Aorta (tissue), 5 donors: ENCODE measurements at places on chromosomes 1 and 21. TPM values are rescaled to one million over a fixed set of nuclear protein-coding genes. Genes with fewer than 3 reads are reported as not detected.
A peak's percentile ranks its signal among the peaks of the same experiment; 100 is the strongest.

DNA sequence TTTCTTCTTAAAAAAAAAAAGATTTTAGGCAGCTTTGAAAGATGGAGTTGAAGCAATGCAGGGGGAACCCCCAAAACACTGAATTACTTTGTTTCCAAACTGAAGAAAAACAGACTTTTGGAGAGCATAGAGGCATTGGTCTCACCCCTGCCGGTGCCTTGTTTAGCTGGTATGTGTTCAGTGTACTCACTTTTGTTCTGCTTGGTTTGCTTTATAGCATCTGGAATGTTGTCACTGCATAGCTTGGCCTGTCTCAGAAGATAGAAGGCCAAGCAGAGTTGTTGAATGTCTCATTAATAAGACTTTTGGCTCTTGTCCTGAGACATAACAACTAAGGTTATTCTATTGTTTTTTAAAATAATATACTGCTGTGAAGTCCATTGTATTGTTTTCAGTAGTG lies 6.9 kb downstream of the THRAP3 start:
- H3K36me3 ChIP-seq, result no peaks in the 10 kb centered on the region
- no peak overlapping the region for H3K27ac ChIP-seq
- peaks cover 5% of the 10 kb centered on the region for H3K4me1 ChIP-seq
- no peak overlapping the region for H3K4me3 ChIP-seq

GRCh38 chr1:28078262-28078661 lies 10.1 kb downstream of the EYA3 start:
- H3K27me3 ChIP-seq, result no peaks in the 10 kb centered on the region
- no peaks in the 10 kb centered on the region for H3K36me3 ChIP-seq
- H3K4me1 ChIP-seq, result peaks cover 8% of the 10 kb centered on the region
- DNase-seq, result no peak

- H3K27ac ChIP-seq, result no peak overlapping the region
- H3K27me3 ChIP-seq, result no peaks in the 10 kb centered on the region
- no peak for DNase-seq
- no peaks in the 10 kb centered on the region for H3K4me1 ChIP-seq
- H3K4me3 ChIP-seq, result no peak overlapping the region
Measured at GRCh38 chr1:65113298-65113697, 34.7 kb upstream of the AK4 start.

NMNAT2 gene
- total RNA-seq, result 1.3 TPM

GRCh38 chr1:87902830-87903229 lies 574.1 kb downstream of the LMO4 start:
- DNase-seq, result no peak
- H3K36me3 ChIP-seq, result no peaks in the 10 kb centered on the region
- H3K27ac ChIP-seq, result no peak overlapping the region

KANK4 gene
- total RNA-seq, result 0.66 TPM

DNA sequence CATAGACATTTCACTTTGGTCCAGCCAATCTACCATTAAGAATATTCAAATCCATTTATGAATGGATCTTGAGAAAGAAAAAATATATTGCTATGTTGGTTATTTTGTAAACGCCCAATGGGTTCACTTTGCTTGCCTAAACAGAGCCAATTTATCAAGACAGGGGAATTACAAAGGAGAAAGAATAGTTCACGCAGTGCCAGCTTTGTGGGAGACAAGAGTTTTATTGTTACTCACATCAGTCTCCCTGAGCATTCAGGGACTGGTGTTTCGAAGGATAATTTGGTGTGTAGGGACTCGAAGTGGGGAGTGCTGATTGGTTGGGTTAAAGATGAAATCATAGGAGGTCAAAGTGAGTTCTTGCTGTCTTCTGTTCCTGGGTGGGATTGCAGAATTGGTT lies 135.3 kb downstream of the GABPA start:
- H3K27ac ChIP-seq, result no peak overlapping the region
- H3K4me3 ChIP-seq, result no peak overlapping the region
- no peaks in the 10 kb centered on the region for H3K36me3 ChIP-seq
- H3K27me3 ChIP-seq, result no peaks in the 10 kb centered on the region
- no peak for DNase-seq
- H3K4me1 ChIP-seq, result no peaks in the 10 kb centered on the region

- H3K27ac ChIP-seq, result no peak overlapping the region
- H3K36me3 ChIP-seq, result no peaks in the 10 kb centered on the region
- no peak overlapping the region for H3K4me3 ChIP-seq
- no peaks in the 10 kb centered on the region for H3K27me3 ChIP-seq
- H3K4me1 ChIP-seq, result peaks cover 4% of the 10 kb centered on the region
- no peak for DNase-seq
Measured at GRCh38 chr1:81439046-81439823, 361.5 kb upstream of the ADGRL2 start.

GRCh38 chr1:13930151-13930550 lies 230.2 kb downstream of the PRDM2 start:
- no peak overlapping the region for H3K4me3 ChIP-seq
- H3K36me3 ChIP-seq, result no peaks in the 10 kb centered on the region
- no peaks in the 10 kb centered on the region for H3K27me3 ChIP-seq
- H3K4me1 ChIP-seq, result no peaks in the 10 kb centered on the region

DNA sequence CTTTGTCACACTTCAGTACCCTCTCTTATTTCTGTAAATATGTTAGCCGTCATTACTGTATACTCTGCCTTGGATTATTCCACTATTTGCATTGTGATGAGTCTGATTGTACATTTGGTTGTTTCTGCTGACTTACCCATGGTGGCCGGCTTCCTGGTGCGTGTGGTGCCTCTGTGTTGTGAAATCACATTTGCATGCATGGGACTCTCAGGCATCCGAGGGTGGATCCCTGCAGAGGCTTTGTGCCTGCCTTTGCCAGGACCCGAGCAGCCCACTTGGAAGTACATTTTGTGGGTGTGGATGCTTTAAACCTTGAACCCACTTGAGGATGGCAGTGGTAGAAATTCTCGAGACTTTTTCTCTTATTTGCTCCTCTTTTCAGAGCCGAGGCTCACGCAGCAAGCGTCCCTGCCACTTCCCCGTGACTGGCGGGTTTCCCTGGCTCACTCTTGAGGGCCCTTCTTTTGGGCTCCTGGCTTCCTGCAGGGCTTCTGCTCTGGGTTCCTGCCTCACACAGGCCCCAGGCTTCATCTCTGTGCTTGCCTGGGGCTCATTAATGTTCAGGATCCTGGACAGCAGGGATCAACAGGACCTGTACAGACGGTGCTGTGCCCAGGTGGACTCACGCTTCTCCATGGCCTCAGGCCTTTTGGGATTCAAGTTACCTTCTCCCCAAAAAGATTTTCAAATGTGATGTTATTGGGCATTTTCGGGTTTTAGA lies 36.6 kb downstream of the POFUT2 start:
- H3K4me1 ChIP-seq, result no peaks in the 10 kb centered on the region
- H3K27me3 ChIP-seq, result no peaks in the 10 kb centered on the region
- no peak overlapping the region for H3K27ac ChIP-seq
- no peaks in the 10 kb centered on the region for H3K36me3 ChIP-seq
- no peak for DNase-seq
- H3K4me3 ChIP-seq, result no peak overlapping the region

GRCh38 chr1:172360511-172360910 lies 60.0 kb upstream of the C1orf105 start:
- H3K27ac ChIP-seq, result peak overlapping the region; percentile 71
- peaks cover 2% of the 10 kb centered on the region for H3K4me1 ChIP-seq
- H3K4me3 ChIP-seq, result no peak overlapping the region
- no peak for DNase-seq
- H3K36me3 ChIP-seq, result no peaks in the 10 kb centered on the region

GRCh38 chr1:55353707-55354620 lies 138.8 kb upstream of the USP24 start:
- no peak overlapping the region for H3K4me3 ChIP-seq
- H3K4me1 ChIP-seq, result no peaks in the 10 kb centered on the region
- H3K36me3 ChIP-seq, result no peaks in the 10 kb centered on the region
- DNase-seq, result no peak
- no peaks in the 10 kb centered on the region for H3K27me3 ChIP-seq

GRCh38 chr1:175530183-175530582 lies 213.2 kb downstream of the TNR start:
- H3K36me3 ChIP-seq, result no peaks in the 10 kb centered on the region
- H3K4me1 ChIP-seq, result no peaks in the 10 kb centered on the region
- no peak overlapping the region for H3K4me3 ChIP-seq
- no peak for DNase-seq
- H3K27ac ChIP-seq, result no peak overlapping the region
- H3K27me3 ChIP-seq, result no peaks in the 10 kb centered on the region

GRCh38 chr21:27555996-27556395 lies 589.1 kb upstream of the ADAMTS5 start:
- DNase-seq, result no peak
- no peaks in the 10 kb centered on the region for H3K27me3 ChIP-seq
- no peak overlapping the region for H3K4me3 ChIP-seq
- no peak overlapping the region for H3K27ac ChIP-seq
- no peaks in the 10 kb centered on the region for H3K36me3 ChIP-seq
- no peaks in the 10 kb centered on the region for H3K4me1 ChIP-seq

- no peak overlapping the region for H3K27ac ChIP-seq
- DNase-seq, result no peak
- no peaks in the 10 kb centered on the region for H3K27me3 ChIP-seq
- no peaks in the 10 kb centered on the region for H3K4me1 ChIP-seq
- no peaks in the 10 kb centered on the region for H3K36me3 ChIP-seq
- no peak overlapping the region for H3K4me3 ChIP-seq
Measured at GRCh38 chr1:35044431-35044830, 12.7 kb upstream of the ZMYM6 start.

GRCh38 chr1:199573047-199573446 lies 454.5 kb upstream of the NR5A2 start:
- no peak overlapping the region for H3K27ac ChIP-seq
- DNase-seq, result no peak
- no peaks in the 10 kb centered on the region for H3K27me3 ChIP-seq
- no peak overlapping the region for H3K4me3 ChIP-seq
- H3K4me1 ChIP-seq, result no peaks in the 10 kb centered on the region

DNA sequence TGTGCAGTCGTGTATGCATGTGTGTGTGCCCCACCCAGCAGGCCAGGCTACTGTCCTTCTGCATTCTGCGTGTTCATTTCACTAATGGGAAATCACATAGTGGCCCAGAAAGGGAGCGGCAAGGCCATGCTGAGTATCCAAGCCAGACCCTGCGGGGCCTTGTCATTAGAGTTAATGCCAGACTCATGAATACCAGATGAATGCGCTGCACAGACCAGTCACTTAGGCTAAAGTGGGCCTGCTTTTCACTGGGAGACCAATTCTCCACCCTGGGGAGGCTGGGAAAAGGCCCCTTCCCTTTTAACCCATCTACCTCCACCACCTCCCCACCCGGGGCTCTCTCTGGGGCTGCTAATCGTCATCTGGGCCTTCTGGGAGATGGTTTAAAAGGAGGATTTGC lies 17.0 kb upstream of the GRIK3 start:
- no peak overlapping the region for H3K27ac ChIP-seq
- no peak overlapping the region for H3K4me3 ChIP-seq
- no peaks in the 10 kb centered on the region for H3K36me3 ChIP-seq
- no peaks in the 10 kb centered on the region for H3K4me1 ChIP-seq
- no peaks in the 10 kb centered on the region for H3K27me3 ChIP-seq
- DNase-seq, result no peak

CD5L gene
- 1.0 TPM for total RNA-seq

GRHL3 gene
- total RNA-seq, result not detected

- no peaks in the 10 kb centered on the region for H3K36me3 ChIP-seq
- no peaks in the 10 kb centered on the region for H3K27me3 ChIP-seq
- H3K4me3 ChIP-seq, result no peak overlapping the region
Measured at GRCh38 chr1:172973424-172973823, 77.3 kb downstream of the TNFSF18 start.

GRCh38 chr1:38818175-38818976 lies 41.2 kb downstream of the RRAGC start:
- H3K27me3 ChIP-seq, result no peaks in the 10 kb centered on the region
- H3K4me3 ChIP-seq, result no peak overlapping the region
- H3K36me3 ChIP-seq, result no peaks in the 10 kb centered on the region
- no peak overlapping the region for H3K27ac ChIP-seq
- no peaks in the 10 kb centered on the region for H3K4me1 ChIP-seq

GRCh38 chr1:81666586-81666985 lies 134.1 kb upstream of the ADGRL2 start:
- DNase-seq, result no peak
- no peaks in the 10 kb centered on the region for H3K27me3 ChIP-seq
- no peaks in the 10 kb centered on the region for H3K36me3 ChIP-seq
- H3K4me1 ChIP-seq, result no peaks in the 10 kb centered on the region
- no peak overlapping the region for H3K27ac ChIP-seq

DNA sequence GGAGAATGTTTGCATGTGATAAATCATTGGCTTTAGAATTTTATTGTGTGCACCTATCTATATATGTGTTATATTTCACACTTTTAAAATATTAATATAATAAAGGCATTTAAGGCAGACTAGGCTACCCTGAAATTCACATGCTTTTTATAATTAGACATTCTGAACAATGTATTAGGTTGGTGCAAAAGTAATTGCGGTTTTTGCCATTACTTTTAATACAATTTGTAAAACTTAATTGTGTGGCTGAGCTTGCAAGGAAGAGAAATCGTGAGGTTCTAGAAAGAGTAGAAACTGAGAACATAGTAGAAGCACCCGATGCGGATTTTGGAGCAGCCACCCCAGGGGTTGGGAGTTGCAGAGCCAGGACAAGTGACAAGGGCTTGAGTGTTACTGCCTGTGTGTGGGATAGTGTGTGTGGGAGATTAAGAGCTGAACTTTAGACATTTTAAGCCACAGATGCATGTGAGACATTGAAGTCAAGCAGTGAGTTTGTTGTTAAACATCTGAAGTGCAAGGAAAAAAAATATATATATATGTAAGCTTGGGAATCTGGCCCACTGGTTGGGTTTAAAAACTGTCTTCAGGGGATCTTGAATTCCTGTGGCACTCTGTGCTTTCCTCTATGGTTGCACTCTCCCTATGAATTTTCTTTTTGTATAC lies 244.5 kb downstream of the TM2D1 start:
- H3K4me3 ChIP-seq, result no peak overlapping the region
- H3K27ac ChIP-seq, result no peak overlapping the region

DNA sequence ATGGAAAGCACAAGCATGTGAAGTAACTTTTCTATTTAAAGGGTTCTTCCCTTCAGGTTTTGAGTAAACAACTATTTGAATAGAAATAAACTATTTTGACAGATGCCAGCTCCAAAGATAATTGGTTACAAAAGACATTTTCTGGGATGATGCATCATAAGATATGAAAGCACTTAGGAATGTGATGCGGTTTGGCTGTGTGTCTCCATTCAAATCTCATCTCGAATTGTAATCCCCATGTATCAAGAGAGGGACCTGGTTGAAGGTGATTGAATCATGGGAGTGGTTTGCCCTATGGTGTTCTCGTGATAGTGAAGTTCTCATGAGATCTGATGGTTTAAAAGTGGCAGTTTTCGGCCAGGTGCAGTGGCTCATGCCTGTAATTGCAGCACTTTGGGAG lies 6.4 kb downstream of the DISP1 start:
- DNase-seq, result no peak
- H3K4me3 ChIP-seq, result no peak overlapping the region
- H3K27me3 ChIP-seq, result no peaks in the 10 kb centered on the region
- peaks cover 12% of the 10 kb centered on the region for H3K4me1 ChIP-seq
- no peaks in the 10 kb centered on the region for H3K36me3 ChIP-seq
- no peak overlapping the region for H3K27ac ChIP-seq

RAB3B gene
- 0.03 TPM for total RNA-seq
